ENCODE measurements at places on chromosomes 2 and 18.

DNA sequence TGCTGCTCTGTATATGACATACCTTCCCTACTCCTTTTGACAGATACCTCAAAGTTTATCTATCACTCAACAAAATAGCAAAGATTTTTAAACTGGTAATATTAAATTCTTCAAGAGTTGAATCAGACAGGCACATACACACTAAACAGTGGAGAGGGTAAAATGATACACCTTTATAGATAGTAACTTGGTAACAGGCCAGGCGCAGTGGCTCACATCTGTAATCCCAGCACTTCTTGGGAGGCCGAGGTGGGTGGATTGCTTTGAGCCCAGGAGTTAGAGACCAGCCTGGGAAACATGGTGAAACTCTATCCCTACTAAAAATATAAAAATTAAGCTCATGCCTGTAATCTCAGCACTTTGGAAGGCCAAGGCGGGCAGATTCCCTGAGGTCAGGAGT lies 23.2 kb downstream of the ASXL2 start:
- no peak for DNase-seq

DNA sequence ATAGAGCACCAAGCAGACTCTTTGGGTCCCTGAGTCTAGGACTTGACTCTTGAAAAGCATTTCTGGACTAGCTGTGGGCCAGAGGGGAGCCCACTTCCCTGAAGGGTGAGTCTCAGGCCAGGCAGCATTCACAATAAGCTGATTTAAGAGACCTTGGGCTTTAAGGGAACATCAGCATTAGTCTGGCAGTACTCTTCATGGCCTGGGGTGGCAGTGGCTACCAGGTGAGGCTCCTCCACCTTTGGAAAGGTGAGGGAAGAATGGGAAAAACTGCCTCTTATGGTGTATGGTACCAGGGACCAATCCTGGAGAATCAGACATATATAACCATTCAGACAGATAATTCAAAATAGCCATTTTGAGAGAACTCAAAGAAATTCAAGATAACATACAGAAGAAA lies 599.9 kb upstream of the POU3F3 start:
- no peak for DNase-seq

DNA sequence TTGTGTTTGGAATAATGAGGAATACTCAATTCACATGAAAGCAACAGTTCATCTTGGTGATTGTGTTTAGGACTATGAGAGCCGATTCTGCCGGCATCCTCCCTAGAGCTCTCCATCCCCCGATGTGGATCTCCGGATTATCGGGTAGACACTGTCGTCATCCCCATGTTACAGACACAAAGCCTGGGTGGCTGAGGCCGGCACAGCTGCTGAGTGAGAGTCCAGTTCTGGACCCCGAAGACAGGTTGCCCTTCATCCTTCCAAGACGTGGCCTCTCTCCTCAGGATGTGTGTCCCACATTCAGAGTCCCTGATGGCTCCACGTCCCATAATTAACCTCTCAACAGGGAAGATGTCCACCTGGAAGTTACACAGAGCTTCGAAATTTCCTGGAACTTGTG lies 129.3 kb downstream of the HDAC4 start:
- no peak for DNase-seq

DNA sequence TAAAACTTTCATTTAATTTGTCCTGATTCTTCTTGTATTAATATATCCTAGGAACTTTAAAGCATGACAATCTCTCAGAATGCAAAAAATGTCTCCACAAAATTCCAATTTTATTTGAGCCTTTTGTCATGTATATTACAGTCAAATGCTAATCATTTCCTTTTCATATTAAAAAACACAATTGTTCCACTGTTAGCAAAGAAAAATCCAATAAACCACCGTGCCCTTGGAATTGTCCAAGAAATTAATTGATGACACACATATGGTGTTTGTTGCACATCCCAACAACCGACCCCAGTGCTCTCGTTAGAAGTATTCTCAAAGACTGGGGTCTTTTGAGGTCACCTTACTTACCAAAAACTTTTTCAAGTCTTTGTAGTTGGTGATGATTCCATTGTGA lies 28.1 kb downstream of the GFPT1 start:
- no peak for DNase-seq

DNA sequence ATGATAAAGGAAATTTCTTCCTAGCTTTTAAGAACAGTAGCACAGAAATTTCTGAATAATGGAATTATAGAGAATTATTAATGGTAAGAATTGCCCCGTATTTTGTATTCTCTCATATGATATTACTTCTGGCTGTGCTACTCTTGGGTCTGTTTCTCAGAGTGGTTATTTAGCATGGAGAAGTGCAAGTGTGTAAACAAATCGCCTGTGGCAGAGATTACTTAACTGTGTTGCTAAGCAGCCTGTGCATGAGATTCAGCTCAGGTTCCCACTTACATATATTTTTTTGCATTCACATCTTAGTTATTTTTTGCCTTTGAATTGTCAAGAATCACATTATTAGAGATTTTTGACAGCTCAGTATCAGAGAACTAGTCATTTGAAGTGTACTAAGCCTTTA lies 80.1 kb upstream of the NFATC1 start:
- peak; percentile 94 for DNase-seq

GRCh38 chr2:113698892-113699447 lies 57.5 kb downstream of the SLC35F5 start:
- DNase-seq, result no peak
